ENCODE measurements at places on chromosomes 3 and 15. TPM values are rescaled to one million over a fixed set of nuclear protein-coding genes. Genes with fewer than 3 reads are reported as not detected.

- peaks cover 2% of the 10 kb centered on the region for H3K36me3 ChIP-seq
- no peak for DNase-seq
- peaks cover 18% of the 10 kb centered on the region for H3K4me1 ChIP-seq
- no peak overlapping the region for H3K27ac ChIP-seq
- no peak overlapping the region for H3K4me3 ChIP-seq
- no peaks in the 10 kb centered on the region for H3K27me3 ChIP-seq
Measured at GRCh38 chr15:51731549-51732267, 5.7 kb downstream of the LYSMD2 start.

Gene SH3GL3
- total RNA-seq: 46.6 TPM

DNA sequence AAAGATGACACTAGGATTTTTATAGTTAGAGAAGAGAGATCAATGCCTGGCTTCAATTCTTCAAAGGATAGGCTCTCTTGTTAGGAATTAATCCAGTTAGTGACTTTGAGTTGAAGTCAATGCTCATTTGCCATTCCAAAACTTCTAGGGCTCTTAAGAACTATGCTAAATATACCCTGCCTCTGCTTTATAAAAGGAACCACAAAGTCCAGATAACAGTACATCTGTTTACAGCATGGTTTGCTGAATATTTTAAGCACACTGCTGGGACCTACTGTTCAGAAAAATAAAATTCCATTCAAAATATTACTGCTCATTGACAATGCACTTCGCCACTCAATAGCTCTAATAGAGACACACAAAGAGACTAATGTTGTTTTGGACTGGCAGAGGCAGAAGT lies 786.6 kb upstream of the DPPA4 start:
- H3K27ac ChIP-seq: no peak overlapping the region
- H3K27me3 ChIP-seq: no peaks in the 10 kb centered on the region
- no peaks in the 10 kb centered on the region for H3K36me3 ChIP-seq
- H3K4me1 ChIP-seq: no peaks in the 10 kb centered on the region
- no peak for DNase-seq

GRCh38 chr3:169905404-169905803 lies 6.0 kb upstream of the SAMD7 start:
- no peaks in the 10 kb centered on the region for H3K27me3 ChIP-seq
- H3K4me1 ChIP-seq: no peaks in the 10 kb centered on the region
- DNase-seq: no peak
- H3K27ac ChIP-seq: no peak overlapping the region
- H3K4me3 ChIP-seq: no peak overlapping the region
- no peaks in the 10 kb centered on the region for H3K36me3 ChIP-seq

Gene DMXL2
- 70.4 TPM for total RNA-seq

DNA sequence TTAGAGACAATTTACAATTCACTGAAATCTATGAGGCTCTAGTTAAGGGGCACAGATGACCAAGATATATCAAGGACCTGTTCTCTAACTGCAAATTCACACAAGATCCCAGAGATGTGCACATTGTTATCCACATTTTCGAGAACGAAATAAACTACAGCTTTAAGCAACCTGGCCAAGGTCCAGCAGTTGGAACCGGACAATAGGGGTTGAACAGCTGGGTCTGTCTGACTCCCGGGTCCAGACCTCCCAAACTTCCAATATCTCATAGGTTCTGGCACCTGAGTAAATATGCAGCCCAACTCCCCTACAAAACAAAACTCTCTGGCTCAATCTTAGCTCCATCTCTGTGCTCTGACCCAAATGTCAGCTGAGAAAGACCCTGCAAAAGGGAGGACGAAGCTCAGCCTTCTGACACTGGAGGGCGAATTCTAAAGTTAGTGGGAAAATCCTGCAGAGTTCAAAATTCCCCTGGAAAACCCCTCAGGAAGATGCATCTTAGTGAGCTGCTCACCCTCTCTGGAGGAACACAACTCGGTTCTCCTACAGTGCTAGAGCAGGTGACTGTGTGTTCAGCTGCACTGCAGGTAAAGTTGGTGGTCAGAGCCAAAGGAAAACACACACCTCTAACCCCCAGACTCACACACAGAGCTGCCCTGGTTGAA lies 14.2 kb upstream of the SPATA12 start:
- DNase-seq: no peak
- no peaks in the 10 kb centered on the region for H3K36me3 ChIP-seq
- H3K4me3 ChIP-seq: no peak overlapping the region
- no peak overlapping the region for H3K27ac ChIP-seq
- peaks cover 9% of the 10 kb centered on the region for H3K4me1 ChIP-seq
- no peaks in the 10 kb centered on the region for H3K27me3 ChIP-seq

DNA sequence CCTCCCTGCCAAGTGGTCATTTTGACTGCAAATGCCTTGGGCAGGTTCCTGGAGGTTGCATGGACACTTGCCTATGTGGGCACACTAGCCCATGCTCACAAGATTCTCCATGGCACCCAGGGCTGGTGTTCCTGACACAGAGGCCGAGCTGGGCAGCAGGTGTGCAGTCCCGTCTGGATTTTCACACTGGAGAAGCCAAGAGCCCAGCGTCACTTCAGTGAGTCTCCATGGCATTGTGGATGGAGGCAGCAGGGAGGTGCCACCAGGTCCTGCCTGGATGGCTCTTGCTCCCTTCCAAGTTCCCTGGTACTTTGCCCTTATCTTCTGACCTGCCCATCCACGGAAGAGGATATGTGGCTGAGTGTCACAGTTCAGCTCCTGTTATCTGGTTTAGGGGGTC lies 63.7 kb upstream of the PLCL2 start:
- H3K4me3 ChIP-seq: no peak overlapping the region
- no peaks in the 10 kb centered on the region for H3K27me3 ChIP-seq
- DNase-seq: no peak
- no peaks in the 10 kb centered on the region for H3K4me1 ChIP-seq
- H3K27ac ChIP-seq: no peak overlapping the region

GRCh38 chr3:30576946-30577345 lies 29.5 kb upstream of the TGFBR2 start:
- H3K27me3 ChIP-seq: no peaks in the 10 kb centered on the region
- no peaks in the 10 kb centered on the region for H3K4me1 ChIP-seq
- H3K4me3 ChIP-seq: no peak overlapping the region

DNA sequence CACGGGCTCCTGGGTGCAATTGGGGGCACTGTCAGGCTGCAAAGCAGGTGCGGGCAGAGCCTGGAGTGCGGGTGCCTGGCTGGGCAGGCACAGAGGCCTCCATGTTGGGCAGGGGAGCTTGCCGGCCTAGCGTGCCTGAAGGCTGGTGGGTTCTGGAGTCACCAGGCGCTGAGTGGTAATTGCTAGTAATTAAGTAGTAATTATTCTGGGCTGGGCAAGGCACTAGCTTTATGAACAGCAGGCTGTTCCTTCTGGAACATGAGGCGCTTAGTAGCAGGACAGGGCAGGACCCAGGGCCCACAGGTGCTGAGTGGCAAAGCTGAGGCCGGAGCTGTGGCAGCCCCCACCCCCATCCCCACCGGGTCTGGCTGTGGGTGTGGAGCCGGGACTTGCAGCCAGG lies 25.3 kb downstream of the PLXNA1 start:
- no peaks in the 10 kb centered on the region for H3K27me3 ChIP-seq
- H3K4me1 ChIP-seq: peaks cover 47% of the 10 kb centered on the region
- DNase-seq: no peak
- H3K27ac ChIP-seq: no peak overlapping the region
- peaks cover 34% of the 10 kb centered on the region for H3K36me3 ChIP-seq
- no peak overlapping the region for H3K4me3 ChIP-seq

- H3K36me3 ChIP-seq: no peaks in the 10 kb centered on the region
- no peaks in the 10 kb centered on the region for H3K27me3 ChIP-seq
- DNase-seq: no peak
- H3K4me3 ChIP-seq: no peak overlapping the region
- no peak overlapping the region for H3K27ac ChIP-seq
Measured at GRCh38 chr15:62641825-62642224, 400.7 kb upstream of the TPM1 start.

GRCh38 chr3:136835813-136836510 lies 17.0 kb downstream of the SLC35G2 start:
- no peak overlapping the region for H3K4me3 ChIP-seq
- H3K27ac ChIP-seq: peak overlapping the region; percentile 40
- DNase-seq: no peak
- H3K36me3 ChIP-seq: peaks cover 4% of the 10 kb centered on the region

DNA sequence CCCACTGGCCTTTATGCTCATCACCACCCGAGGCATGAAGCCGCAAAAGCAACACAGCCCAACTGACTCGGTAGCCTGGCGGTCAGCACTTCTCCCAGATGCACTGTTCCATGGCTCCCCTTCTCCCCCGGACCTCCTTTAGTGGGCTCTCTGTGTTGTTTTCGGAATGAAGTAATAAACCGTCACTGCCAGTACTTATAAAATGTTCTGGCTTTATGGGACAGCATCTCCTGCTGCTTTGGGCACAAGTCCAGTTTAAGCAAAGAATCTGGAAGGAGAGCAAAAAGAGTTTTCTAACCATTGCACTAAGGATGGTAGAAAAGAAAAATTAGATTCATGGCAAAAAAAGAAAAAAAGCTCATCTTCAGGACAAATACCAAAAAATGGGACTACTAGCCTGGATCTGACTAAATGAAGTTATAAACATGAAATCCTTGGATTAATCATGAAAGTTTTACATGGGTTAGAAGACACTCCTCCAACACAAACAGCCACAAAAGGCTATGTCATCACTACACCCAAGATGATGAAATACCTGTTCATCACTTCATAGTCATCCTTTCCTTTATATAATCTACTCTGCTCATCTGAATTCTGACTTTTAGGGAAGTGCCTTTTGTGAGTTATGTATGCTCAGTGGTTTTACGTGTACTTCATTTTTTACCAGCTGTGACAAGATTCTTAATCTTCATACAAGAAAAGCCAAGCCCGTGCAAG lies 89.5 kb upstream of the UBE2E2 start:
- H3K4me1 ChIP-seq: peaks cover 3% of the 10 kb centered on the region
- H3K27me3 ChIP-seq: no peaks in the 10 kb centered on the region
- no peak overlapping the region for H3K27ac ChIP-seq
- no peaks in the 10 kb centered on the region for H3K36me3 ChIP-seq
- no peak for DNase-seq
- no peak overlapping the region for H3K4me3 ChIP-seq

- H3K36me3 ChIP-seq: no peaks in the 10 kb centered on the region
- H3K27ac ChIP-seq: no peak overlapping the region
- no peaks in the 10 kb centered on the region for H3K27me3 ChIP-seq
- H3K4me1 ChIP-seq: no peaks in the 10 kb centered on the region
- no peak overlapping the region for H3K4me3 ChIP-seq
Measured at GRCh38 chr15:51846463-51847230, 17.2 kb downstream of the TMOD3 start.

Gene OCA2
- 7.5 TPM for total RNA-seq

DNA sequence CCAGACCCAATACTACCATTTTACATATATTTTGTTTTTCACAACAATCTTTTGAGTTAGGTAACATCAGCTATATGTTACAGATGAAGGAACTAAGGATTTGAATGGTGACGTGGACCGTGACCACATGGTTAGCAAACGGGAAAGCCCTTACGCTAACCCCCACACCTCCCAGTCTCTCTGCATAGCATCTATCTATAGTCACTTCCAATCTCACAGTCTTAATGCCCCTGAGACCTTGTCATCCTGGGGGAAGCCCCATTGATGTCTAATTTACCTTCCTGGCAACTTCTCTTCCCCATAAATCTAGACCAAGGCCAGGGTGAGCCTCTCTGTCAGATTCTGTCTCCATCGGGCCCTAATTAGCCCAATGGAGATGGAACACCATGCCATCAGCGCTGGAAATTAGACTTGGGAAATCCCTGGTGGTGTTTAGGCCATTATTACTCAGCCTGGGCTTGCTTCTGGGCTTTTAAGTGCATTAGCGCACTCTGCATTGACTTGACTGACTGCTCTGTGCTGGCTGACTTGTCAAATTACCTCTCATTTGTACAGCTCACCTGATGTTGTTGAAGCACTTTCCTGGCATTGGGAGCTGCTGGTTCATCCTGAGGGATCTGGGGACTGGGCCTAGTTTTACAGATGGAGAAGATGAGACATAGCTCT lies 34.0 kb upstream of the SH3GL3 start:
- no peaks in the 10 kb centered on the region for H3K36me3 ChIP-seq
- H3K4me3 ChIP-seq: no peak overlapping the region
- DNase-seq: no peak
- H3K27me3 ChIP-seq: no peaks in the 10 kb centered on the region
- H3K27ac ChIP-seq: no peak overlapping the region

DNA sequence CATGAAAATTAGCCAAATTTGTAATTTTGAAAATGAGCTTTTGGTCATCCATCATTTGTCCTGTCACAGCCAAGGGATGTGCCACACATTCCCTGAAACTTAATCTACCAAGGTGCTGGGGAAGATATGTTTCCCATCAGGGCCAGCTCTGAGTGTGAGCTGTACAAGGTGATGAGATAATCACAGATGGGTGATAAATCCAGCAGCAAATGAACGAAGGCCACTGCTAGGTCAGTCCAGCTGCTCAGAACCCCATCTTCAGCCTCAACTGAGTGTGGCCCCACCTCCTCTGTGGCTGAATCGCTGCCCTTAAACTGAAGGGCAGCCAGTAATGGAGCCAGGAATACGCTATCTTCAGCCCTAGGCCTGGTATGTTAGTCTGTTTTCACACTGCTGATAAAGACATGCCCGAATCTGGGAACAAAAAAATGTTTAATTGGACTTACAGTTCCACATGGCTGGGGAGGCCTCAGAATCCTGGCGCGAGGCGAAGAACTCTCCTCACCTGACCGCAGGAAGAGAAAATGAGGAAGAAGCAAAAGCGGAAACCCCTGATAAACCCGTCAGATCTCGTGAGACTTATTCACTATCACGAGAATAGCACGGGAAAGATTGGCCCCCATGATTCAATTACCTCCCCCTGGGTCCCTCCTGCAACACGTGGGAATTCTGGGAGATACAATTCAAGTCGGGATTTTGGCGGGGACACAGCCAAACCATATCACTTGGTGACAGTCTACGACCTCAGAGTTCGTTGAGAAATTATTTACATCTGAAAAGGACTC lies 553.0 kb downstream of the NTRK3 start:
- H3K27me3 ChIP-seq: no peaks in the 10 kb centered on the region
- no peak for DNase-seq
- no peak overlapping the region for H3K27ac ChIP-seq
- no peaks in the 10 kb centered on the region for H3K36me3 ChIP-seq
- no peak overlapping the region for H3K4me3 ChIP-seq

Gene SPG21
- 60.7 TPM for total RNA-seq

DNA sequence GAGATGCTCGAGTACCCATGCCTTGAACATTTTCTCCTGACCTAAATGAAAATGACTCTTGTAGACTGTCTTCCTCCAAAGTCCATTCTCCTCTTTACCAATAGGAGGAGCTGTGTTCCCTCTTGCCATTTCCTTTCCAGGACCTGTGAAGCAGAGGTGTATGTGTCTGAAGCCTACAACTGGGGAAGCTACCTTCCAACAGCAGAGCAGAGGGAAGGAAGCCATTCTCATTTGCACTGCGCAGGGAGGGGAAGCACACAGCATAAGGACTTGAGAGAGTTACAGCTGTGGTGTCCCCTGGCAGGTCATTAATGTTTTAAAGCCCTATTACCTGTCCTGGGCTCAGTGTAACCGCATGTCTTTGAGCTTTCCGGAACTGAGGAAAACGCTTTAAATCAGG lies 38.7 kb downstream of the HSPBAP1 start:
- DNase-seq: no peak
- no peaks in the 10 kb centered on the region for H3K27me3 ChIP-seq
- H3K4me3 ChIP-seq: no peak overlapping the region
- no peaks in the 10 kb centered on the region for H3K4me1 ChIP-seq
- H3K27ac ChIP-seq: no peak overlapping the region
- no peaks in the 10 kb centered on the region for H3K36me3 ChIP-seq

- peaks cover 3% of the 10 kb centered on the region for H3K36me3 ChIP-seq
- H3K27ac ChIP-seq: peak overlapping the region; percentile 41
- peak; percentile 61 for DNase-seq
- H3K4me1 ChIP-seq: peaks cover 18% of the 10 kb centered on the region
- no peaks in the 10 kb centered on the region for H3K27me3 ChIP-seq
Measured at GRCh38 chr15:100002086-100002620, 268.9 kb upstream of the LYSMD4 start.

All from spinal cord (tissue), 10 donors.